ENCODE measurements at places on chromosomes 3 and 15. TPM values are rescaled to one million over a fixed set of nuclear protein-coding genes. Genes with fewer than 3 reads are reported as not detected.

USP13 gene
- 7.0 TPM for polyA plus RNA-seq

STAB1 gene
- polyA plus RNA-seq, result 21.4 TPM

TMEM40 gene
- 0.20 TPM for polyA plus RNA-seq

MUSTN1 gene
- 12.1 TPM for polyA plus RNA-seq

CRYGS gene
- polyA plus RNA-seq, result 2.4 TPM

EPHA6 gene
- 2.5 TPM for polyA plus RNA-seq

LINGO1 gene
- 2.4 TPM for polyA plus RNA-seq

RETNLB gene
- polyA plus RNA-seq, result not detected

GOLGA8M gene
- 1.7 TPM for polyA plus RNA-seq

SPTBN5 gene
- 0.28 TPM for polyA plus RNA-seq

MST1 gene
- 3.5 TPM for polyA plus RNA-seq

PTPRG gene
- 47.7 TPM for polyA plus RNA-seq

KAT2B gene
- polyA plus RNA-seq, result 26.1 TPM

CCR8 gene
- not detected for polyA plus RNA-seq

TPM1 gene
- polyA plus RNA-seq, result 332 TPM

FEZF2 gene
- not detected for polyA plus RNA-seq

SPATA12 gene
- polyA plus RNA-seq, result 0.02 TPM

RAB6B gene
- polyA plus RNA-seq, result 9.1 TPM

INTS14 gene
- polyA plus RNA-seq, result 38.0 TPM

ROPN1 gene
- polyA plus RNA-seq, result not detected

MAN2A2 gene
- 29.1 TPM for polyA plus RNA-seq

FGF12 gene
- polyA plus RNA-seq, result 4.0 TPM

CADM2 gene
- 0.48 TPM for polyA plus RNA-seq

AMOTL2 gene
- polyA plus RNA-seq, result 28.7 TPM

PEAK1 gene
- 6.6 TPM for polyA plus RNA-seq

SAMD7 gene
- polyA plus RNA-seq, result not detected

GOLGA6L4 gene
- 4.2 TPM for polyA plus RNA-seq

THRB gene
- 0.91 TPM for polyA plus RNA-seq

EFCAB12 gene
- 0.67 TPM for polyA plus RNA-seq
